T-cell (primary cell): ENCODE measurements at places on chromosomes 1 and 21. TPM values are rescaled to one million over a fixed set of nuclear protein-coding genes. Genes with fewer than 3 reads are reported as not detected.
A peak's percentile ranks its signal among the peaks of the same experiment; 100 is the strongest.

The PTPRC gene
- total RNA-seq, result 739 TPM

- H3K36me3 ChIP-seq, result peaks cover 62% of the 10 kb centered on the region
- H3K4me3 ChIP-seq, result no peak overlapping the region
- H3K4me1 ChIP-seq, result peaks cover 33% of the 10 kb centered on the region
- no peaks in the 10 kb centered on the region for H3K27me3 ChIP-seq
- DNase-seq, result no peak
- peak overlapping the region; percentile 45 for H3K27ac ChIP-seq
Measured at GRCh38 chr1:3890389-3891328, 9.4 kb downstream of the C1orf174 start.

DNA sequence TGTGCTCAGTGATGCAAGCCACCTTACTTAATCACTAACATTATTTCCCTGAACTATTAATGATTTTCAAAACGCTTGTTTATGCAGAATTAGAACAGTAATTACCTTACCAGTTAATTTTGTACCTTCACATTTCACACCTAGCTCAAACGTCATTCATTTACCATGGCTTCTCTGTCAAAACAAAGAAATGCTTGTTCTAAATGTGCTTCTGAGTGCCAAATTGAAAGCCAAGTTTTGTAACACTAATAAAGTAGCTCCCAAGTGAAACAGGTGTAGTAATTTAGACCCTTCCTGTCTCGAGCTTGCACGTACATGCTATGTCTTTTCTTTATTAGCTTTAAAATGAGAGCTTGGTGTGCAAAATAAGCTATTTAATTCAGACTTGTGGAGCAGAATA lies 533.7 kb upstream of the PKN2 start:
- H3K4me3 ChIP-seq, result no peak overlapping the region
- no peaks in the 10 kb centered on the region for H3K4me1 ChIP-seq
- no peaks in the 10 kb centered on the region for H3K36me3 ChIP-seq
- H3K27ac ChIP-seq, result no peak overlapping the region
- no peaks in the 10 kb centered on the region for H3K27me3 ChIP-seq
- DNase-seq, result no peak

The IL12RB2 gene
- total RNA-seq, result 2.9 TPM

DNA sequence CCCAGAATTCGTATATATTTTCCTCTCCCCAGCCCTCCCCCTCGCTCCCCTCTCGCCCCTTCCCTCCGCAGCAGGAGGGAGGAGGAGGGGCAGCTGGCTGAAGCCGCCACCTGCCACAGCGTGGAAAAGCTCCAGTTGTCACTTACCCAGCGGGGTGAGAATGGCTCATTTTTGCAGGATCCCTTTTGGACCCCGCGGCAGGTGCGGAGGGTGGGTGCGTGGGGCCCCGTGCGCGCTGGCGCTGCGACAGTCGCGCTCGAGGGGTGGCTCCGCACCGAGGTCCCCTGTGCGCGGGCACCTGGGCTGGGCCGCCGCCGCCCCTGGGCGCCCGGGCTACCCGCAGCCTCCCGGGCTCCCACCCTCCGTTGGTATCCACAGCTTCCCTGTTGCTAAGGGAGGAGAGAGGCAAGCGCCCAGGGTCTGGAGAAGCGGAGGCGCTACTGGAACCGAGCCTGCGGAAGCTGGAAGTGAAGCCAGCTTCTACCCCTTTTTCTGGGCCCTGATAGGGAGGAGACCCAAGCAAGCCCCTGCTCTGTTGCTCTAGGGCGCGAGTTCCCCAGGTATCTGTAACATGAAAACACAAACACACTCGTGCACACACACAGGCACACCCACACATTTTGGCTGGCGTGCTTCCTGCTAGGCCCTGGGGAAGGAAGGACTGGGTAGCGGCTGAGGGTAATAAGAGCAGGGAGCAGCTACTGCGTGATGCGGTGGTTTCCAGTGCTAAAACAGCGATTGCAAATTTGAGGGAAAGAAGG lies at the start of gene ERICH3:
ERICH3 (minus strand) TSS at position 442 of the 761 bp plus-strand sequence; CDS start at position 169, 273 bp downstream.
- no peaks in the 10 kb centered on the region for H3K4me1 ChIP-seq
- H3K27me3 ChIP-seq, result peaks cover 11% of the 10 kb centered on the region
- no peak for DNase-seq
- H3K27ac ChIP-seq, result no peak within 1 kb of the TSS

DNA sequence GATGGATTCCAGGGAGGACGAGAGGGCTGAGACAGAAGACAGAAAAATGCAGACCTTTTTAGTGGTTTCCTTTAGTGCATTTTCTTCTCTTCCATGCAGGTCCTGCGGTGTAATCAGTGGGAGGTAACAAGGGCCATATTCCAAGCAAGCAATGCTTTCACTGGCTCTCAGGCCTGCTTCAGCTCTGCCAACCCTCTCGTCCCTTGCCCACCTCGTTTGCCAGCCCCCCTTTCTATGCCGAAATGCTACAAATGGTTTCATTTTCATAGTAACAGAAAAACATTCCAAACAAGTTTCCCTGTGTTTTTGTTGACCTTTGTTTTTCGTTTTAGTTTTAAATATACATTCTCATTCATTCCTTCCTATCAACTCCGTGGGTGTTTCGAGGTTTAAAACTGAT lies 443.1 kb downstream of the TTLL7 start:
- no peaks in the 10 kb centered on the region for H3K4me1 ChIP-seq
- no peak for DNase-seq
- H3K27me3 ChIP-seq, result no peaks in the 10 kb centered on the region
- H3K36me3 ChIP-seq, result no peaks in the 10 kb centered on the region

The CFHR2 gene
- total RNA-seq, result not detected

DNA sequence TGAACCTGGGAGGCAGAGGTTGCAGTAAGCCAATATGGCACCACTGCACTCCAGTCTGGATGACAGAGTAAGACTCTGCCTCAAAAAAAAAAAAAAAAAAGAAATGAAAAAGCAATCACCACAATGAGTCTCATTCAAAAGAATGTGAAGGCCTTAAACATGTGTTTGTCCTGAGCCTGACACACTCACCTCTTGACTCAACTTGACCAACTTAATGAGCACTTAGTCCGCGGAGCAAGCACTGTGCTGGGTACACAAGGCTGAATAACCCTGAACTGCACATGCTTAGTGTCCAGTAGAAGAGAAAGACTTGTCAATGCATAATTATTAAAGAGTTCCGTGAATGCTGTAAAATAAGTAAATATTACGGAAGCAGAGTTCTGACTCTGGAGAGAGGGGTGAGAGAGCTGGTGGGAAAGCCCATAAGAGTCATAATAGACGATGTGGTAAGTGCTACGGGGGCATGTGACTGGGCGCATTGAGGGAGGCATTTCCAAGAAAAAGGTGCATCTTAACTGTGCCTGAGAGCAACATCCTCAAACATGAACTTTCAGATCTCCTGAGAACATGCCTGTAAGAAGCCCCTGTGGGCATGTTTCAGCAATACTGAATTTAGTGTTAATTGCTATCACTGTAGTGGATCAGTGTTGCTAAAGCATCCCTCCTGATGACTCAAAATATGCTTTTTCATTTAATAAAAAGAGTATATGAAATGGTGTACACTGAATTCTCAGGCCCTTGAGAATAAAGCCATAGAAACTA lies 27.2 kb downstream of the MCOLN2 start:
- peaks cover 22% of the 10 kb centered on the region for H3K4me1 ChIP-seq
- no peaks in the 10 kb centered on the region for H3K36me3 ChIP-seq
- no peak for DNase-seq
- H3K4me3 ChIP-seq, result no peak overlapping the region

DNA sequence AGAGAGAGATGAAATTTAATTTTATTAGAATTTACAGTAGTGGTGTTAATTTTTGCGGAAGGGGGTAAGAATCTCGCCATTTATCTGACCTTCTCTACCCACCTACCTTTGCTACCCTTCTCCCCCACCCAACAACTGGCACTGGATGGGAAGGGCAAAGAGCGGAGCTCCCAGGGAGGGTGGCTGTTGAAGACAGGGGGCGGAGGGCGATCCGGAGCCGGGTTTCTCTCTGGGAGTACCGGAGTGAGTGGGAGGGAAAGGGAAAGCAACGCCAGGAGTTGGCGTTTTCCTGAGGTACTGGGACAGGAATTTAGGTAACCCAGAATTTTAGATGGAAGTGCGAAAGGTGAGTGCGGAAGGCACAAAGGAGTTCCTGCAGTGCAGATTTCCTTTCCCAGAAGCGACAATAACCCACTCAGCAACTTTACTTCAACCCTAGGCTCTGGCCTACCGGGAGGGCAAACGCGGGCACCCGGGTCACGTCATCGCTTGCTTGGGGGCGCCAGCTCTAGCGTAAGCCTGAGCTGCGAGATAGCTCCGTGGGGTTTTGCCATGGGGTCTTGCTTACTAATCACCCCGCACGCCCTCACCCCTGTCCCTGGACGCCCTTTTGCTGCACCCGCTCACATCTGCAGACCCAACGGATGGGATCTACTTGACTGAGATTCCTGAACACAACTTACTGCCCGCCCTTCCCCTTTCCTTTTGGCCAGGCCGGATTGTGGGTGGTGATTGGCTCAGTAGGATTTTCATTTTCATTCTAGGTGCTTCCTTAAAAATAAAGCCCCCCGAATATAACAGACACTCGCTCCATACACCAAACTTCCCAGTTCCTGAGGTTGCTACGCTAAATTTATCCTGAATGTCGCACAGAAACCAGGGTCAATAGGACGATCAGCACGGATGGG lies 413.0 kb upstream of the ESRRG start:
- H3K36me3 ChIP-seq, result no peaks in the 10 kb centered on the region
- no peak overlapping the region for H3K27ac ChIP-seq
- no peaks in the 10 kb centered on the region for H3K4me1 ChIP-seq
- H3K27me3 ChIP-seq, result peaks cover 68% of the 10 kb centered on the region
- H3K4me3 ChIP-seq, result no peak overlapping the region

The TDRD5 gene
- total RNA-seq, result not detected

- H3K4me1 ChIP-seq, result no peaks in the 10 kb centered on the region
- peaks cover 13% of the 10 kb centered on the region for H3K27me3 ChIP-seq
- DNase-seq, result no peak
- no peak overlapping the region for H3K27ac ChIP-seq
Measured at GRCh38 chr1:48670234-48671020, 106.3 kb downstream of the BEND5 start.

The OR2G6 gene
- total RNA-seq, result not detected

The CAMK1G gene
- total RNA-seq, result not detected

GRCh38 chr1:44947774-44948311 lies 38.6 kb downstream of the EIF2B3 start:
- H3K36me3 ChIP-seq, result no peaks in the 10 kb centered on the region
- no peaks in the 10 kb centered on the region for H3K4me1 ChIP-seq
- H3K4me3 ChIP-seq, result no peak overlapping the region

DNA sequence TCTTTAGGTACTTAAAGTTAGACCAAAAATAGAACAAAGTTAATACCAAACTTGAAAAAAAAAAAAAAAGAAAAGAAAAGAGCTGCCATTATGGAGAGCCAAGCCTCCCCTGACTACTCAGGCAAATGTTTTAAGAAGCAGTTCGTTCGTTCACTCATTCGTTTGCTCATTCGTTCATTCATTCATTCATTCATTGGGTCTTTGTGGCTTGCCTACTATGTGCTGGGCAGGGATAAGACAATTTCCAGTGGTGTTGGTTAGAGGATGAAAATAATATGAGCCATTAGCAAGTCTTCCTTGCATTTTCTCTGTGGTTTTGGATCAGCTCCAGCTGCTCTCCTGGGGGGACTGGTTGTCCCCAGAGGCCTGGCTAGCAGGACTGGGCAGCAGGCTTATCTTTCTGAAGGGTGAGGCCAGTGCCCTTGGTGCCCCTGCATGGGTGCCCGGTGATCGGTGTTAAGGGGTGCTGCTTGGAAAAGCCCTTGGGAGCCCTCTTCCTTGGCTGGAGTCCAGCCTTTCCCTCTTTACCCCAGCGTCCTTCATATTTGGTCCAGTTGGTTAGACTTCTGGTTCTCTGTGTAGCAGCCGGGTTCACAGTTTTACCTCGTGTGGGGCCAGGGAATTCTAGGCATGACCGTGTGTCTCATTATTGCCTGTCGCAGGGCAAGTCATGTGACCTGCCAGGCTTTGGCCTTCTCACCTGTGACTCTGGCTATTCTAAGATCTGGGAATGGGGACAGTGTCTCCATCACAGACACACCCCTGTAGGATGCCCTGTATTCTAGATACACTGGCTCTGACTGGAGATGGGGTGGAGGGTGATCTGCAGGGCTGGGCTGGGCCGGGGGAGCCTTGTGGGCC lies 32.8 kb downstream of the LHX4 start:
- H3K27ac ChIP-seq, result no peak overlapping the region
- no peak overlapping the region for H3K4me3 ChIP-seq
- no peaks in the 10 kb centered on the region for H3K36me3 ChIP-seq
- no peaks in the 10 kb centered on the region for H3K27me3 ChIP-seq
- no peak for DNase-seq

The TIMM17A gene
- 29.2 TPM for total RNA-seq

- H3K4me3 ChIP-seq, result no peak overlapping the region
- no peaks in the 10 kb centered on the region for H3K36me3 ChIP-seq
- no peak for DNase-seq
- no peak overlapping the region for H3K27ac ChIP-seq
- peaks cover 22% of the 10 kb centered on the region for H3K27me3 ChIP-seq
Measured at GRCh38 chr1:171931752-171932151, 90.5 kb downstream of the DNM3 start.

DNA sequence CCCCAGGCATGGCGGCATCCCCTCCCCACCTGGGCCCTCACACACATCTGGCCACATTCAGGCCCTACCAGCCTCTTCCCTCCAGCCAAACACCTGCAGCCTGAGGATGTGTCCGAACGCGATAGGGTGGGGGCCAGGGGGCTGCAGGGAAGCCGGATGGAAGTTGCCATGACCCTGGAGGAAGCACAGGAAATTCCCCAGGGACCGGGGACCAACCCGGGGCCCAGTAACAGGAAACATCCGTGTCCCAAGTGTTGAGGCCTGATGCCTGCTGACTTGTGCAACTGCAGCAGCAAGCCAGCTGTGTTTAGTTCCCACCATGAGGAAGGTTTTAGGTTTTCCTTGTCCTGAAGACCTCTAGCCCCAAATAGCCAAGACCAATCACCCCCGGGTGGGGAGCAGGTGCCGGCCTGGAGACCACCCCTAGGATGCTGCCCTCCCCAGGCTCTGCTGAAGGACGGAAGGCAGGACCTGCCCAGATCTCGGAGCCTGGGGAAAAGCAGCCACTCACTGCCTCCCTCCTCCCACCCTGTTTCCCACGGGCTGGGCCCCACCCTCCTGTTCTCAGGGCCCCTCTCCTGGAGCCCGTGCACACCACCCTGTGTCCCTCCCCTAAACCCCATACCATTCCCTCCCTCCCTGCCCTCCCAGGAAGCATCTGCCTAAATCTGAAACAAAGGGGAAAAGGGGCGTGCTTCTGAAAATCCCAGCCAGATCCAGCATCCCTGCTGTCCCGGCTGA lies 29.8 kb downstream of the MEGF6 start:
- H3K4me3 ChIP-seq, result no peak overlapping the region
- no peak overlapping the region for H3K27ac ChIP-seq
- no peaks in the 10 kb centered on the region for H3K4me1 ChIP-seq
- no peak for DNase-seq
- H3K36me3 ChIP-seq, result no peaks in the 10 kb centered on the region
